T-helper 2 cell (primary cell): ENCODE measurements at places on chromosomes 11 and 22.

DNA sequence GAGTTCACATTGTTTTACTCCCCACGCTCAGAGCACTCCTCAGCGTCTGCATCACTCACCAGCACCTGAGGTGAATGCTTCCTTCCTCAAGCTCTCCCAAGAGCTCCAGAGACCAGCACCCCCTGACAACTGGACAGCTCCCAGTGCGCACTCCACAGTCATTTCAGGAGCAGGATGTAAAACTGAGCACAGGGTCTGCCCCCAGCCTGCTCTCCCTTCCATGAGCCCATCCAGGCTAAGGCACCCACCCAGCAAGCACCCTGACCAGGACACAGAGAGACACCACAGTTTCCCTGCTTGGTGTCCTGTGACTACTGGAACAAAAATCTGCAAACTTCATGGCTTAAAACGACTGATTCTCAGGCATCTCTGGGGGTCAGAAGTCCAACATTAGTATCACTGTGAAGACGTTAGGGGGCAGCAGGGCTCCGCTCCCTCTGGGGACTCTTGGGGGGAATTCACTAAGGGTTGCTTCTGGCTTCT is 3.3 kb downstream of the SCGB1D2 start:
- no peak for DNase-seq

DNA sequence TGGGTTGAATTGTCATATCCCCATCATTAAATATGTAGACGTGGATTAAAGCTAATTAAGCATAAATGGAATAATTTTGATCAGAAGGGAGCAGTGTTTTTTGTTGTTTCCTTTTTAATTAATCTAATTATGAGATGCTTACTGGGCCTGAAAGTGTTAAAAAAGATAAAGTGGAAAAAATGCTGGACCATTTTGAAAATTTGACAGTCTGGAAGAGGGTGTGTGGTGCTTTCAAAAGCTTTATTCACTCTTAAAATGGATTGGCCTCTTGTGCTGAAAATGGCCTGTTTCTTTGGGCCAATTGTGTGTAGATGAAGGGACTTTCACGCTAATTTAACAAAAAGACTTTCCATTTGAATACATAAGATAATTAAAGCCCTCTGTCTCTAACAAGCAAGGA is 1.8 kb downstream of the TNRC6B start:
- no peak for DNase-seq

GRCh38 chr11:1983601-1983961 is 14.1 kb downstream of the H19 start:
- DNase-seq, result no peak

DNA sequence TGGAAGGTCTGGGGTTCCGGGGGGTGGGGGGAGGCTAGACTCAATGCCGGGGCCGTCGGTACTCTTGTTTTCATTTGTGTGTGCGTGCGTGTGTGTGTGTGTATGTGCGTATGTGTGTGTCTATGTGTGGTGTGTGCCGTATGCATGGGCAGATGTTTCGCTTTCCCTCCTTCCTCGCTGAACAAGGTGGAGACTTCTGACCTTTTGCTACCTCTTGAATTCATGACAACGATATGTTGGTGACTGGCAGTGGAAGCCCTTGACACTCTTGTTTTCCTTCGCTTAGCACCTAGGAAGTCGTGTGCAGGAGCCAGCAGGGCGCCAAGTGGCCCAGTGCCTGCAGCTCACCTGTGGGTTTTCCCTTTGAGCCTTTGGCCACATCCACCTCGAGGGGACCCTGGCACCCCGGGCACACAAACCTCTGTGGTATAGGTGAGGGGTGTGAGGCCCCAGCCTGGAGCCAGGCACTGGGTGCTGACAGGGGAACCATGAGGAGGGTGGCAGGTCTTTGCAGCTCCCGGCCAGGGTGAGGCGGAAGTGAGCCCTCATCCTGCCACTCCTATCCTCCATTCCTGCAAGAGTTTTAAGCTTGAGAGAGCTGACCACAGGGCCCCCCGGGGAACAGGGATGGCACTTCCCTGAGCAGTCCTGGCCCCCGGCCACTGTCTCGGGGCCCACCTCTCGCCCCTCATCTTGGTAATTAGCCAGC is 19.3 kb upstream of the TMEM191C start:
- DNase-seq, result no peak

- no peak for DNase-seq
Observed at GRCh38 chr22:30209642-30210041, 36.9 kb downstream of the LIF start.

GRCh38 chr22:35103761-35104160 is 37.8 kb downstream of the ISX start:
- no peak for DNase-seq

DNA sequence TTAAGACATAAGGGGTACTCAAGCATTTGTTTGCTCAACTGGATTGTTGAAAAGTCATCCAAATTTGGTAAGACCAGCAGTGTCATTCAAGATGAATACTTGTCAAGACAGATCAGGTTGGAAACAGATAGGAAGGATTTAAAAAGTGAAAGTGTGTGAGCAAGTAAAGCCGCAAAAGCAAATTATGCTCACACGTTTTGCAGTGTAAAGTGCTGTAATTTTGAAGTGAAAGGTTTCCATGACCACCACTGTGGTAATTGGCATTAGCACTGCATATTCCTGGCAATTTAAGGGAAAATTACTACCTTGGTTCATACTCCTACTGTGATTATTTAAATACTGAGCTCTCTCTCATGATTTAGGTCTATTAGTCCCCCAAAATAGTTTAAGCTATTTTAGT is 704.1 kb upstream of the CCDC179 start:
- no peak for DNase-seq

DNA sequence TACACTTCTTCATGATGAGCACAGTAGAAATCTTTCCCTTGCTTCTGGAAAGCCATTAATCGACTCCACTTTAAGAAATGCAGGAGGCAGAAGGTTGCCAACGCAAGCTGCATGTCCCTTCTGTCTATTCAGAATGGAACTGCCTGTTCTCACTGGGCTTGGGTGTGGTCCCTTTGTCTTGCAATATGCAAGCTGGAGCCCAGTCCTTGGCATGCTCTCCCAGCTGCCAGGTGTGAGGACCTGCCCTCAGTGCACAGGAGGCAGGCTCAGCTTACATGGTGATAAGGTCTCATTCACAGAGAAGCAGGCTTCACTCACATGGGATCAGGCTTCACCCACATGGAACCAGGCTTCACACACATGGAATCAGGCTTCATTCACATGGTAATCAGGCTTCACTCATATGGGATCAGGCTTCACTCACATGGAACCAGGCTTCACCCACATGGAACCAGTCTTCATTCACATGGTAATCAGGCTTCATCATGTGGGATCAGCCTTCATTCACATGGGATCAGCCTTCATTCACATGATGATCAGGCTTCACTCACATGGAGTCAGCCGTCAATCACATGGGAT is 59.2 kb upstream of the USP47 start:
- no peak for DNase-seq

GRCh38 chr11:106012744-106013143 is 9.3 kb downstream of the MSANTD4 start:
- DNase-seq, result no peak

- DNase-seq, result no peak
Observed at GRCh38 chr11:119371778-119372182, 9.7 kb downstream of the USP2 start.

GRCh38 chr11:98549571-98549970 is 471.2 kb upstream of the CNTN5 start:
- no peak for DNase-seq

DNA sequence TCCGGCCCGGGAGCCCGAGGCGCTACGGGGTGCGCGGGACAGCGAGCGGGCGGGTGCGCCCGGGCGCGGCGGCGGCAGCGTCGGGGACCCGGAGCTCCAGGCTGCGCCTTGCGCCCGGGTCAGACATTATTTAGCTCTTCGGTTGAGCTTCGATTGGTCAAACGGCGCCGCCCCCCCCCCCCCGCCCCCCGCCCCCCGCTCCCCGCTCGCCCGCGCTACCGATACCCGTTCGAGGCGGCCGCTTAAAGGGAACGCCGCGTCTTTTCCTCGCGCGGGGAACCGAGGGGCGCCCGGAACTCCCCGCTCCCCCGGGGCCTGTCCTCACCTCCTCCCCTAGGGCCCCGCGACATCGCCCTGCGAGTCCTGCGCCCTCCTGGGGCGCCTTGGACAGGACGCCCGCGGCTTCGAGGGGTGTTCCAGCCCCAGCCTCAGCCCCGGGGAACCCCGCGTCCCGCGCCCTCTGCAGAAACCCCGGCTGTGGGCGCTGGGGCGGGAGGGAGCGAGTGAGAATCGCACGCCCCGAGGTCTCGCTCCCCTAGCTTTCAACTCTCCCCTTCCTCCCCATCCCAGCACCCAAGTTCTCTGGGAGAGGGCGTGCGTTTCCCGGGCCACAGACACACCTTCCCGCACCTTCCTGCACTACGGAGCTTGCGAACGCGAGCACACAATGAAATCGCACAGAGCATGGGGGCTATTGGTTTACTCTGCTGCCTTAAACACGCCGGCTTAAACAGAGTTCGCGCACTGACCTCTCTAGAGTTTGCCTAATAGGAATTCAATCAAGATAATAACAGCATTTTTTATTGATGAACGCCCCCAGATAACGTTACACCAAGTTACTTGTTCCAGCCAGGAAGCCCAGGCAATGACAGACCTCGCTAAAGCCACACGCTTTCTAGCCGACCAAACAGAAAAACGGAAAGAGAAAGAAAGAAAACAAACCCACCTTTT is at the start of gene BDNF:
TSS of gene BDNF (minus strand) at position 105 of the 951 bp plus-strand sequence. CDS start 41,891 bp downstream, outside the sequence.
- no peak for DNase-seq

GRCh38 chr11:105000797-105001196 is 22.2 kb downstream of the CASP5 start:
- DNase-seq, result peak; percentile 4

GRCh38 chr11:21174781-21175180 is 505.4 kb downstream of the NELL1 start:
- DNase-seq, result no peak

DNA sequence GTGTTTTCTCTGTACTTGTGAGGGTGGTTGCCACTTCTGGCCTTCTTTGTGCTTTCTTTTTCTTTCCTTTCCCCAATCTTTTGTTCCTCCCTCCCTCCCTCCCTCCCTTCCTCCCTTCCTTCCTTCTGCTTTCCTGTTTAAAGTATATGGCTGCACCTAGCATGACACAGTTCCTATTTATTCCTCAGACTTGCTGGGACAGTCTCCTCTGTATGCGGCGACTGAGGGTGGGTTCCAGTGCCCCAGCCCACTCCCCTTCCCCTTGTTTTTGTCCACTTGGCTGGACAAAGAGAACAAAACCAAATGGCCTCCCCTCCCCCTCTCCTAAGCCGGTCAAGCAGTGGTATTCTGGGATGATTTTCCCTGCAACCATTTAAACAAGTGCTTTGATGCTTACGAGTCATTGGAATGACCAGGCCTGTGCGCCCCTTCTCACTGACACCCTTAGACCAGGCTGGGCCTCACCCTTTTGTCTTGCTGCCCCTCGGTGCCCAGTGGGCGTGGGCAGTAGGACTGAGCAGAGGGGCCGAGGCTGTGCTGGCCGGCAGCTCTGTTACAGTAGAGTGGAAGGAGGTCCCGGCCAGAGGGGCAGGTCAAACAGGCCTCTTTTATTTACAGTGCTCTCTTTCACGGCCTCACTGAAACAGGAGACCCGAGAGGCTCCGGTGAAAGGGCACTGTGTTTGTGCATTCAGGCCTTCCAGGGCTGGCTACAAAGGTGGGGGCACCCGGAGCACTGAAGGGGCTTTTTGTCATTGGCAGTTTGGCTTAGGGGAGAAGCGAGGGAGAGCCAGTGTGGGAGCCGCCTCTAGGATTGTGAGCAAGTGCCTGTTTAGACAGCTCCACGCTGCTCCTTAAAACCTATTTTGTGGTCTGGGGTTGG is 32.2 kb downstream of the ZBTB16 start:
- no peak for DNase-seq

- no peak for DNase-seq
Observed at GRCh38 chr11:75317446-75318122, 33.9 kb downstream of the ARRB1 start.

DNA sequence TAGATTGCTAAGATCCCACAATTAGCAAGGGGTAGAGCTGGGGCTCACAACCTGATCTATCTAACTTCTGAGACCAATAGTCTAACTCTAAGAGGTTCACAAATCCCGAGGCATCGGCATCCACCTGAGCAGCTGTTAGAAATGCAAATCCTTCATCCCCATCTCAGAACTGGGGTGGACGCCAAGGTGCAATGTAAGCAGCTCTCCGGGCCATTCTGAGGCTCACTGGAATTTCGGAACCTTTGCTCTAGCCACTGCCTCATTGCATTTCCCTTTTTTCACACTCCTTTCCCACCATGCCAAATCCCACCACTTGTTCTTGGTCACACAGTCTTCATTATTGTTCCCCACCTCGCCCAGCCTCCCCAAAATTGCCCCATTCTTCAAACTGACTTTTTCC is 29.8 kb downstream of the MAML2 start:
- no peak for DNase-seq

GRCh38 chr22:47205554-47205953 is 443.1 kb downstream of the TBC1D22A start:
- DNase-seq, result no peak

GRCh38 chr22:50269573-50269969 is 609 bp downstream of the MAPK11 start:
- DNase-seq, result no peak

DNA sequence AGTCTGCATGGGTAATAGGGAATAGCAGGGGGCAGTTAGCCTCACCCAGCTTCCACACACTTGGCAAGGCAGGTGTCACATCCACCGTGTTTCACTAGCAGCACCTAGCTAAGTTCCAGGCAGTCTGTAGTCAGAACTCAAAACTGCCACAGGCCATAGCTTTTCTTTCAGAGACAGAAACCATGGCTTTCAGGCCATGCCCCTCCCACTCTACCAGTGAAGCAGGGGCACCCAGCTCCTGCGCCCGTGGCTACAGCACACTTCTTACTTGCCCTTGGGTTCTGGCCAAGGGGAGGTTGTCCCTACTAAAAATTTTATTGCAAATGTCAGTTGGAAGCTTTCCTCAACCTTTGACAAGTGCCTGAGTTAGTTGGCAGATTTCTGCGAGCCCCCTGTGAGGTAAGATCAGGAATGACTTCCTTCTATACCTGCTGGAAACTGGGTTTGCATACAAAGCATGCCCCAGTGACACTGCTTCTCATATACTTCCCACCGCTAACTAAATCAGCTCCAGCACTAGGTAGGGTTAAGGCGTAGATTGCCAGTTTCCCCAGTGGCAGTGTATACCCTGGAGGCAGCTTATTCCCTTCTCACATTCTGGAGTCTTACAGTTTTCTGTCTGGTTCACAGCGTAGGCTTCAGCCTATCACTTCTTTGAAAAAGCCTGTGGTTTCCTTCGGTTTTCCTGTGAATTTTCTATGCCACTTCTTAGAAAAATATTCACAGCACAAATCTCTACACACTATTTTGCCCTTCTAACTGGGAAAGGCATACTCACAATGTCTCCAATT is 139.0 kb upstream of the LUZP2 start:
- no peak for DNase-seq

DNA sequence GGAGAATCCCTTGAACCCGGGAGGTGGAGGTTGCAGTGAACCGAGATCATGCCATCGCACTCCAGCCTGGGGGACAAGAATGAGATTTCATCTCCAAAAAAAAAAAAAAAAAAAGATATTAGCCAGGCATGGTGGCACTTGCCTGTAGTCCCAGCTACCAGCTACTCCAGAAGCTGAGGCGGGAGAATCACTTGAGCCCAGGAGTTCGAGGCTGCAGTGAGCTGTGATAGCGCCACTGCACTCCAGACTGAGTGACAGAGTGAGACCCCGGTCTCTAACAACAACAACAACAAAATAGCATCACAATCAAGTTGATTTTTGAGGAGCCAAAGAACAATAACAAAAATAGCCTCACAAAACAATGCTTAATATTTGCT is 2.3 kb downstream of the PMM1 start:
- DNase-seq, result no peak
